HT1080 (cell line): ENCODE measurements at places on chromosomes 6 and 20. TPM values are rescaled to one million over a fixed set of nuclear protein-coding genes. Genes with fewer than 3 reads are reported as not detected.

The EDN3 gene
- total RNA-seq, result not detected in 2 replicates

The PRL gene
- not detected in 2 replicates for total RNA-seq

The PTPN1 gene
- total RNA-seq, result 38.0 and 47.6 TPM in 2 replicates

The LY6G6F gene
- total RNA-seq, result not detected in 2 replicates

The ARFGEF3 gene
- 4.1 and 4.5 TPM in 2 replicates for total RNA-seq

The SLPI gene
- not detected in 2 replicates for total RNA-seq
